Right ventricle myocardium inferior (tissue), 1 donor: ENCODE measurements at places on chromosomes 3 and 15. TPM values are rescaled to one million over a fixed set of nuclear protein-coding genes. Genes with fewer than 3 reads are reported as not detected.
A peak's percentile ranks its signal among the peaks of the same experiment; 100 is the strongest.

The CKMT1B gene
- total RNA-seq, result 0.76 TPM

The CHRNB4 gene
- not detected for total RNA-seq

The REC114 gene
- 0.60 TPM for total RNA-seq

The HRG gene
- not detected for total RNA-seq

The SLC2A2 gene
- total RNA-seq, result not detected

The DUOXA2 gene
- not detected for total RNA-seq

- no peak for DNase-seq
Observed at GRCh38 chr3:16399473-16399872, 114.0 kb downstream of the RFTN1 start.

- peak; percentile 85 for DNase-seq
Observed at GRCh38 chr15:90529371-90530249, at the start of gene CRTC3. Gene CRTC3 (plus strand): TSS chr15:90529923. CDS start chr15:90530072, 149 bp downstream.

GRCh38 chr15:60079210-60079609 lies 75.1 kb downstream of the FOXB1 start:
- no peak for DNase-seq

GRCh38 chr3:183381179-183381578 lies 47.2 kb downstream of the MCF2L2 start:
- DNase-seq, result no peak

- peak; percentile 93 for DNase-seq
Observed at GRCh38 chr15:40274350-40275274, 8.3 kb downstream of the ANKRD63 start.

DNA sequence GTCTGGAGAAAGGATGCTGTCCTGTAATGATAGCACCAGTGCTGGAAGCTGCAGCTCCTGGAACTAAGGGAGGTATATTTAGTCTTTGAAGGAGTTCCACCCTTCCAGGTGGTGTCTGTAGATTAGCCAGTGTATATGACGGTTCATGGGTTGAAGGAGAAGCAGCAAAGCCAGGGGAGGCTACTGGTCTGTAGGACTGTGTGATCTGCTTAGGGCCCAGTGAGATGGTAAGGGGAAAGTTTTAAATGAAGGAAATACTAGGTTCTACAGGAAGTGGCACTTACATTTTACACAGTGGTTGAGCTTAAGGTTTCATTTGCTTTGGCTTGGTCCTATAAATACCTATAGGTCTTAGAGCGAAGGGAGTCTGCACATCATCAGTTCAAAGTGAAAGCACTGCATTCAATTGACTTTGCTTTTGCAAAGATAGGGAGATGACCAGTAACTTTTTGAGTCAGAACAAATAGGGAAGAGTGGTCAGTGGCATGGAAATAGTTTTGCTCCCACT lies 5.6 kb downstream of the SLC25A38 start:
- DNase-seq, result no peak

- no peak for DNase-seq
Observed at GRCh38 chr15:36599620-36600433, 20.4 kb downstream of the CDIN1 start.

DNA sequence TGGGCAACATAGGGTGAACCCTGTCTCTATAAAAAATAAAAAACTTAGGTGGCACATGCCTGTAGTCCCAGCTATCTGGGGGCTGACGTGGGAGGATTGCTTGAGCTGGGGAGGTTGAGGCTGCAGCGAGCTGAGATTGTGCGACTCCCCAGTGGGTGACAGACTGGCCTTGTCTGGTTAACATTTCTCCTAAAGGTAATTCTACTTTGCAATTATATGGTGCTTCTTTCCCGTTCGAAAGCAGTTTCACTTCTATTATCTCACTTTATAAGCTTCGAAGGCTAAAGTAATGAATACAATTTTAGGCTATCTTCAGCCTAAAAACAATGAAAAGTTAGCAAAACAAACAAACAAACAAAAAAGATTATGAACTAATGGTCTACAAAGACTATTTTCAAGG lies 35.3 kb downstream of the COMMD2 start:
- DNase-seq, result no peak

DNA sequence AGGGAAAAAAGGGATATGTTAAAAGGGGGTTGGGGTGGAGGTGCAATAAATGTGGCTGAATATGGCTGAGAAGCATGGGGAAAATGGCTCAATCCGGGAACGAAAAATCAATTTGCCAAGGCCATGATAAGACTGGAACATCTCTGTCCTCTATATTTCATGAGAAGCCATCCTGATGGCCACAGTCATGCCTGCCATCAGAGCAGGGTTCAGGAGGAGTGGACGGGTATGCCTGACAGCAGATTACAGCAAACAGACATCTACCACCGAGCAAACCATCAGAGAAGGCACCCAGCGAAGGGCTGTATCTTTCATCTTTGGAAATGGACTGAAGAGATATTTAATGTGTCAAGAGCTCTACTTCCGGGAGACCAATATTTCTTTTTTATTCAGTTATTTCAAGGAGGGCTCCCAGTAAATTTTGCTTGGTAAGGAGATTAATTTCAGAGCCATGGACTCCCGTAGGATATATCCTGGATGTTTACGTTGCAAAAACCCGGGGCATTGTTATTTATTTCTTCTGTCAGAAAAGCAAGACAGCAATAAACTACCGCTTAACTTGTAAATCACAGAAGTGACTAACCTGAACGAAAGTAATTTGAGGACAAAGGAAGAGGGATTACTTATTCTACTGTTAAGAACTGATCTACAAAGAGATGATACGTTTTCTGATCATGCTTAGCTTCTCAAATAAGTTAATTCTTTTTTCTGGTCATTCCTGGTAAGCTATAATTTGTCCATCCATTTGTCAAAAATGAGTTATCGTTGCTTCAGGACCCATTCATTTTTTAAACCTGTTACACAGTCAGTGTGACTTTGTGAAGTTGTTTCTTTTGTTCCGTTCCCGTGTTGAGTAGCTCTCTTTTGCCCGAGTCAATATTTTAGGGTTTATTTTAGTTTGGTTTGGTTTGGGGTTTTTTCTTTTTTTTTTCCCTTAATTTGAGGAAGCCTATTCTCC lies 80.6 kb upstream of the CHD2 start:
- DNase-seq, result no peak

DNA sequence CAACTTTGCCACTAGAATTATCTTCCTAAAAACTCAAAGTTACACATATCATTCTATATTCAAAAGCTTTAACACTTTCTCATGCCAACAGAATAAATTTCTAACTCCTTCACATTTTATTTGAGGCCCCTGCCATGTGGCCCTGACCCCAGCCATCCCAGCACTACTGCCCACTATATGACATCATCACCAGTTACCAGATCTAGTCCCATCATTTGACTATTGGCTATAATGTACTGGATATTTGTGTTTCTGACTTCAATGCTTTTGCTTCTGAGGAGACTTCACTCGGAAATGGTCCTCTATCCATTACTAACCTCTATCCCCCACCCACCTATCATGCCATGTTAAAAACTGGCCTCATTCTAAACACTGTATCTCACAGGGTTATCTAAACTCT lies 23.6 kb downstream of the UBE3A start:
- DNase-seq, result no peak

- DNase-seq, result peak; percentile 89
Observed at GRCh38 chr15:58066042-58066867, 744 bp upstream of the ALDH1A2 start.

DNA sequence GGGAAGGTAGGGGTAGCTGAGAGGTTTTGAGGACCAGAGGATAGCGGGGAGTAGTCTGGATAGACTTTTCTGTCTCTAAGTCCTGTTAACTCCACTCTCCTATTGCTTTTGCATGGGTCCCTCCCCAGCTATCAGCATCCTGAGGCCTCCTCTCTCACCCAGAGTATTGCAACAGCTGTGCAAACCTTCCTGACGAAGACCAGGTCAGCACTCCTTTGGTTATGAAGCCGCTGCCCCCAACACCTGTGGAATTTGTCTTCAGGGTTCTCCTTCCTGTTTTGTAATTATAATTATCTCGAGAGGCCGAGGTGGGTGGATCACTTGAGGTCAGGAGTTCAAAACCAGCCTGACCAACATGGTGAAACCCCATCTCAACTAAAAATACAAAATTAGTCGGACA lies 24.8 kb downstream of the TYRO3 start:
- DNase-seq, result no peak

- DNase-seq, result no peak
Observed at GRCh38 chr15:38427380-38427779, 26.5 kb upstream of the FAM98B start.

DNA sequence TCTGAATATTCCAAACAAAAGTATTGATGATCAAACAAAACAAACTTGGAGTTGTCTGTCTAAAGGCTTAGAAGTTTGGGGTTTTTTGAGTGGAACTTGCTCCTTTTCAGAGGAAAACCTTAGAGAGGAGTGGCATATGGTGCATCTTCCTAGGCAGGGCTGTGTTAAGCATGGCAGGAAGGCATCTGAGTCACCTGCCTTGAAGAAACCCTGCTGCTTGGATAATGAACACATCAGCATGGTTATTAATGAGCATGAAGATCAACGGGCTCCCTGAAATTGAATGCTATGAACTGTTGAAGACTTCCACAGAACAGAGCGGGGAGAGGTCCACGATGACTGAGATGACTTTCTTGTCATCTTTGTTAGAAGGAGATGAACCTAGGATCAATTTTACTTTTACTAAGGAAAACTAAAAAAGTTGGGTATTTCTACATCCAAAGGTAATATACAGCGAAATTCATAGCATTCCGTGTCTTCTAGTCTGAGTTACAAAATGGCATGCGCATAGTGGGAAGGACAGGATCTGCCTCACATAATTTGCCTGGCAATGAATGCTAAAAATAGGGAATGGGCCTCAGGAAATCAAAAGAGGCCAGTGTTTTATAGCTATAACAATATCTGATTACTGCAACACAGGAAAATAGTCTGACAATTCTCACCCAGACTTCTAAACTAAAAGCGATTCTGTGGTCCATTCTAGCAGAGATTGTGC lies 11.6 kb upstream of the TMED3 start:
- no peak for DNase-seq

GRCh38 chr3:149564079-149564478 lies 89.6 kb downstream of the TM4SF4 start:
- DNase-seq, result no peak

GRCh38 chr3:55858302-55858701 lies 371.2 kb upstream of the WNT5A start:
- no peak for DNase-seq

DNA sequence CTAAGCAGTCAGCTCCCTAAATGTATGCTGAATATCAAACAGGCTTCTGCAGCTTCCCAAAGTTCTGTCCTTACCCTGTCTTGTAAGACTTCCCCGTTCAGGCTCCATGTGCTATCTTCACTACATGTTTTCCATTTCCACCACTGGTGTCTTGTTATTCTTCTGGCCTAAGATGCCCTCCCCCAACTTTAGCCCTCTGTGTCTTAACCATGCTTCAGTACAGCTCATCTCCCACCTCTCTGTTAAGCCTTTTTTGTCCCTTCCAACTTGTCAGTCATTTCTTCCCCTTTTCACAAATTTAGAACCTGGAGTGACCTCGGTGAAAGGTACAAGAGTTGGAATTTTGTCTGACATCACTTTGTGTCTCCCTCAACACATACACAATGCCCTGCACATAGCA lies 151.7 kb upstream of the TBL1XR1 start:
- no peak for DNase-seq

DNA sequence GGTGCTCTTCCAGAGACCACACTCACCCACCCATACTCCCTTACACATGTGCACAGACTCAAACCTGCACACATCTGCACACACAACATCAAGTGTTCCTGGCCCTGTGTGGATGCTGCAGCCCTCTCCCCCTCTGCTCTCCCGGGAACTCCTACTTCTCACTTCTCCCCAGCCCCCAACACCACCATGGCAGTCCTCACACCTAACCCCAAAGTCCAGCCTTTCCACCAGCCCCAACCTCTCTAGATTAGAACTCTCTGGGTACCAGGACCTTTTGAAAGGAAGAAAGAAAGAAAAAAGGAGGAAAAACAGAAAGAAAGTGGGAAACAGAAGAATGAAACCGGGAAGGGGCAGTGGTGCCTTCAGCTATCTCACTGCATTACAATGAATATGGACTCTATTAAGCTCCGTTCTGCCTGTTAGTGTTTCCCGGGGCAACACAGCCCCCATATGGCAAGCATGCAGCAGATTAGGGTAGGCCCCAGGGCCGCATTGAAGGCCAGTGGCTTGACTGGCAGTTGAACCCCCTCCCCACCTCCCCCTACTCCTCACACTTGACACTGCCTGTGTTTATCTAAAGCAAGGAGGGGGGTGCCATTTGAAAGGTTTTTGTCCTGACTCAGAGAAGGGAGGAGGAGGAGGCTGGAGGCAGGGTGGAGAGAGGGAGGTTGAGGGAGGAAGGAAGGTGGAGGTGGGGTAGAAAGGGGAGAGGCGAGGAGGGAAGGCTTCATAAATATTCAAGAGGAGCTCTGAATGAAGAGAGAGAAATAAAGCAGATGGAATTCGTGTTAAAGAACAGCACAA lies 30.1 kb downstream of the BOC start:
- no peak for DNase-seq

DNA sequence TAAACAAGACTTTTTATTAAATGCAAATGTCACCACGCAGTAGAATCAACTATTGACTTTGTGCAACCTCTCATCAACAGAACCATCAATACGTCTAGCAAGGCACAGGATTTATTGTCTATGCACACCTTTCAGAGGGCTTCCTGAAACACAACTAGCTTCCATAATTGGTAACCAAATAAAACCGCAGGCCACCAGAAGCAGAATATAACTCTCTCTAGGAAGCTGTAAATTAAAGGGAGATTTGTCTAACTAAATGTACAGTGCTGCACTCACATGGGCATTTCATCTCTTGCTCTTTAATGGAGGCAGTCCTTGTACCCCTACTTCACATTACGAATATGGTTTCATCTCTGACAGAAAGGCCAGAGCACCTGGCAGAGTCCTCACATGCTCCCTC lies 93.0 kb downstream of the FHIT start:
- DNase-seq, result no peak

GRCh38 chr3:61669668-61670299 lies 108.4 kb downstream of the PTPRG start:
- peak; percentile 45 for DNase-seq

DNA sequence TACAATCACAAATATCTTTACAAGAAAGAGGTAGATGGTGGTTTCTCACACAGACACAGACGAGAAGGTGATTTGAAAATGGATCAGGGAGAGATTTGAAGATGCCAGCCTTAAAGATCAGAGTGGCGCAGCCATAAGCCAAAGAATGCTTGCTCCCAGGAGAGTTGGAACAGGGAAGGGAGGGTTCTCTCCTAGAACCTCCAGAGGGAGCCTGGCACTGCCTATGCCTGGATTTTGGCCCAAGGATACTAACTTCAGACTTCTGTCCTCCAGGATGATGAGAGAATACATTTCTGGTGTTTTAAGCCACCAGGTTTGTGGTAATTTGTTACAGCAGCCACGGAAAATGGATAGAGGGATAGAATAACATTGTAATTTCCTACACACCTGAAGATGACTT lies 279.1 kb downstream of the FAM43A start:
- no peak for DNase-seq

DNA sequence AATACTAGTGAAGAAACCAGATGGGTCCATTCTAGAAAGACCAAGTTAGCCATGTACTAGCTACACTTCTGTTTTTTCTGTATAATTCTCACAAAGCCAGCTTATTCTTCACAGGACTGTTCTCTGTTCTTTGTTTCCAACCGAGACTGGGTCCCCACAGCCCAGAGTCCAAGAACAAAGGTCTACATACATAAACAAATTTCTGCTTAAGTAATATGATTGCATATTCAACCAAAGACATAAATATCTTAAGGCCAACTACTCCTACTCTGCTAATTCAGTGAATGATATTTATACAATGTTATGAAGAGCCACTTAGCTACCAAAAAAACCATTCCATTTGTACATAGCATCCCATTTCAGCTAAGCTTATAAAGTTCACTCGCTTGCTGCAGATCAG lies 299.8 kb upstream of the CCDC54 start:
- no peak for DNase-seq
